ENCODE measurements at places on chromosomes 7 and 10.

DNA sequence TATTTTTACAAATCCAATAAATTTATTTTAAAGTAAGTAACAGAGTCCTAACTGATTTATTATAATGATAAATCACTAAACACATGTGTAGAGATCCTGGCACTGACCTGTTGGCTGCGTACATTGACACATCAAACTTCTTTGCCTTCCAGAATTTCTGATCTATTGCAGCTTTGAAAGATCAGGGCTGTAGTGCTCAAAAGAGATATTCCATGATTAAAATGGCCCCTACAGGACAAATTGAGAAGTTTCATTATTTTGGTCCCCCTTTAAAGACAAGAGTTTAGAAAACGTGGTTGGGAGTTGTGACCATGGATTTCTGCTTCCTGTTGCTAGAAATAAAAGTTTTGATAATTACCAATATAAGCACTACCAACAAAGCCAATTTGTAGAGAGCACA lies 87.7 kb upstream of the PDK4 start:
- DNase-seq: no peak

GRCh38 chr7:12519682-12520009 lies 50.9 kb upstream of the SCIN start:
- DNase-seq: no peak

DNA sequence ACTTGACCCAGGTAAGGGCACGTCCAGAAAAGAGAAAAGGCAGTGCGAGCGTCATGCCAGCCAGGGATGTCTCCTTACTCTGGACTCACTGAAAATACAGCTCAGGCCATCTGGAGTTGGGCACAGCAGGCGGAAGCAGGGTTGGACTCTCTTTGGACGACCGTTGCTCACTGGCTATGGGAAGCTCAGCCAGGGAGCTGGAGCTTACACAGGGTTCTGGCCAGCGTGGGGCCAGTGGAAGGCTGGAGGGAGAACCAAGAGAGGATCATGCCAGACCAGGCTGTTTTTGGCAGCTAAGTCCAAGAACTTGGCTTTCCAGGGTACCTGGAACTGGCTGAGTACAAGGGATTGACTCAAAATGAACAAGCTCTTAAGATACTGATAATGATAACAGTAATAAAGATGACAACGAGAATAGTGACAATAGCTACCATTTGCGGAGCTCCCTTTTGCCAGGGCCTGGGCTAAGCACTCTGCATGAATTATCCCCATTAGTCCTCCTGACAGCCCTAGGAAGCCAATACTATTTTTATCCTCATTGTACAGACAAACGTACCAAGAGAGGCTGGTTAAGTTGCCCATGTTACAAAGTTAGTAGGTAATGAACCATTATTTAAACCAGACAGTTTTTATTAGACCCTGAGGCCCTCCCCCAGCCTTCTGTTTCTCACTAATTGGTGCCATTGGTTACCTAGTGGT lies 177.6 kb downstream of the PTPN20 start:
- no peak for DNase-seq

GRCh38 chr7:47513741-47514241 lies 68.1 kb downstream of the TNS3 start:
- DNase-seq: no peak

GRCh38 chr10:69089638-69090599 lies 2.0 kb downstream of the SRGN start:
- no peak for DNase-seq

GRCh38 chr7:155868955-155869783 lies 56.9 kb upstream of the SHH start:
- DNase-seq: peak; percentile 7
